HCT116 (cell line): ENCODE measurements at places on chromosomes 7 and 10.
A peak's percentile ranks its signal among the peaks of the same experiment; 100 is the strongest.

DNA sequence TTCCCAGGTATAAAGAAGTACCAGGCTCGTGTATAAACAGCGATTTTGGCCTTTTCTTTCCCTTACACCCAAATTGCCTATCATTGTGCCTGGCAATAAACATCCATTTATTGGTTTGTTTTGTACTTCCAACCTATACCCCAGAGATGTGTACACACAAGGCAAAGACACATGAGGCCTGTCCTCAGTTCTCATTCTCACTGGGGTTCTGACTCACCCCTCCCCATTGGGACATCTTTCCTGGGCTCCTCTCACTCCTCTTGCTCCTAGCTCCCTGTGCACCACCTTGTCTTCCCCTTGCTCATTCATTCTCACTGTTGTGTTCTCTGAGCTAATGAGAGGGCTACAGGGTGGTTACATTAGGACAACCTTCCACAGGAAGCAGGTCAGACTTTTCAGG lies 240.7 kb downstream of the ANK3 start:
- DNase-seq, result no peak

- DNase-seq, result no peak
Observed at GRCh38 chr10:43403911-43404703, 4.9 kb downstream of the HNRNPF start.

DNA sequence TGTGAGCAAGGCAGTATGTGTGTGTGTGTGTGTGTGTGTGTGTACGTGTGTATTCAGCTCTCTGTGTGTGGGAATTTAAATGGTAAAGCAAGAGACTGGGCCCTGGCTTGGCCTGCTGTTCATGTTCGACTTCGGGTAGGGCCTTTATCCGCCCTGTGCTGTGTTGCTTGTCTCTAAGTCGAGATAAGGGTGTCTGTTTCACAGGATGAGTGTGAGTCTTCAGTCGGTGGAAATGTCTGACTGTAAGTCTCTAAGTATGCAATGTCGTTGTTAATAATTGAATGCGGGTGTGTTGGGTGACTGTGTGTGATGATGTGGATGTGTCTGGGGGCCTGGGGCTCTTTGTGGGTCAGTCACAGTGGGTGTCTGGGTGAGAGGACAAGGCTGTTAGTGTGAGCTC lies 34.8 kb downstream of the HIF1AN start:
- no peak for DNase-seq

DNA sequence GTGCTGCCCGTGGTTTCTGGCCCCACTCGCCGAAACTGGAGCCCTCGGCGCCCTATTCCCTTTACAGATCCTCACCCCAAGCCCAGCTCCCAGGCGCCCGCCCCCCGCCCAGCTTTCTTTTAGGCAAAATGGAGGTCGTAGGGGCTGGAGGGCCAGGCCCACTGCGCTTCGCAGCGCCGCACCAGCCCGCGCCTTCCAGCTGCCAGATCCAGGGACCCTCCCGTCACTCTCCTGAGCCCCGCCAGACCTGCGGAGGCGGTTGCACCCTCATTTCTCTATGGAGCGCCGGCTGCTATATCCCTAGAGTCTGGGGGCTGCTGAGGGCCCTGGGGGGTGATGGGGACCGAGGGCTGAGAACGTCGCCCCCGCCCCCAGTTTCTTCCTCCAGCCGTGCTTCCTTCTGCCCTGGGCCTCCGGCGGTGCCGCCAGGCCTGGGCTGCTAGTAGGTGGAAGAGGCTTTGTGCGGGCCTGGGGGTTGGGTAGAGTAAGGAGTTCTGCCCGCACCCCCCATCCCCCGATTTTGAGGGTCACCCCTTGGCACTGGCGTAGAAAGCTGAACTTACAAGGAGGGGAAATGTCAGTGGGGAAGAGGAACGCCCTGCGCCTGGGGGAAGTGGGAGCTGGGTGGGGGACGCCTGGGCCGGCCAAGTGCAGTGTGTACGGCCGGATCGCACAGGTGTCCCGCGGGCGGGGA lies 1.0 kb downstream of the GNB2 start:
- DNase-seq, result no peak

DNA sequence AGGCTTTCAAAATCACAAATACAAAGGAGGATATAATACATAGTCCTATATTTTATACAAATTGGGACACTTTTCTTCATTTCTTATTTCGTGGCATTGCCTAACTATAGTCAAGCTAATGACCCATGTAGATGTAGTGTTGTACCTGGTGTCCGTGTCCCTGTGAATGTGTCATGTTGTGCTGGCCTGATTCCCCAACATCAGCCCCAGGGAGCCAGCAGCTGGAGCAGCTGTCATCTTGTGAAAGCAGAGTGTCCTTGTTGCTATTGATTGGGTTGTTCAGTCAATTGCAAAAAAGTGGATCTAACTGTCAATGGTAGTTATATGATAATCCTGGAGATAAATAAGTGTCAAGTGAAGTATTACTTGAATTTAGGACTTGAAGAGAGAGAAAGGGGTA lies 86.3 kb downstream of the KAT6B start:
- DNase-seq, result no peak

DNA sequence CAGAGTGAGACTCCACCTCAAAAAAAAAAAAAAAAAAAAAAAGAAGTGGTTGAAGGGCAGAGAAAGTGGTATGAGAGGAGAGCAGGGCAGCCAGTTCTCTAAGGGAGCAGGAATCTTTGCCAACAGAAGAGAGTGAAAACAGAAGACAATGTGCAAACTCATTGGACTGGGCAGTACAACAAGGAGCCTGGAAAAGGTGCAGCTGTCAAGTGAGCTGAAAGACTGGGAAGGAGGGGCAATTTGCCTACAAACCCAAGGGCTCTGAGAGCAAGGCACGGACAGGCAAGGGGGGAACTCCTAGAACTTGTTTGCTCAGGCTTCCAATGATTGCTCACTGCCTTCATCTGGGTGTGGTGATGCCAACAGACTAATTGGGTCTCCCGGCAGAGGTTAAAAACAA lies 9.5 kb downstream of the ACTR1A start:
- no peak for DNase-seq

- no peak for DNase-seq
Observed at GRCh38 chr10:129852829-129853561, 111.1 kb downstream of the EBF3 start.

GRCh38 chr7:18703685-18704084 lies 208.1 kb downstream of the HDAC9 start:
- DNase-seq, result no peak

- no peak for DNase-seq
Observed at GRCh38 chr10:79139124-79139835, 70.5 kb downstream of the ZMIZ1 start.

- DNase-seq, result no peak
Observed at GRCh38 chr7:49321843-49322242, 397.5 kb downstream of the CDC14C start.

DNA sequence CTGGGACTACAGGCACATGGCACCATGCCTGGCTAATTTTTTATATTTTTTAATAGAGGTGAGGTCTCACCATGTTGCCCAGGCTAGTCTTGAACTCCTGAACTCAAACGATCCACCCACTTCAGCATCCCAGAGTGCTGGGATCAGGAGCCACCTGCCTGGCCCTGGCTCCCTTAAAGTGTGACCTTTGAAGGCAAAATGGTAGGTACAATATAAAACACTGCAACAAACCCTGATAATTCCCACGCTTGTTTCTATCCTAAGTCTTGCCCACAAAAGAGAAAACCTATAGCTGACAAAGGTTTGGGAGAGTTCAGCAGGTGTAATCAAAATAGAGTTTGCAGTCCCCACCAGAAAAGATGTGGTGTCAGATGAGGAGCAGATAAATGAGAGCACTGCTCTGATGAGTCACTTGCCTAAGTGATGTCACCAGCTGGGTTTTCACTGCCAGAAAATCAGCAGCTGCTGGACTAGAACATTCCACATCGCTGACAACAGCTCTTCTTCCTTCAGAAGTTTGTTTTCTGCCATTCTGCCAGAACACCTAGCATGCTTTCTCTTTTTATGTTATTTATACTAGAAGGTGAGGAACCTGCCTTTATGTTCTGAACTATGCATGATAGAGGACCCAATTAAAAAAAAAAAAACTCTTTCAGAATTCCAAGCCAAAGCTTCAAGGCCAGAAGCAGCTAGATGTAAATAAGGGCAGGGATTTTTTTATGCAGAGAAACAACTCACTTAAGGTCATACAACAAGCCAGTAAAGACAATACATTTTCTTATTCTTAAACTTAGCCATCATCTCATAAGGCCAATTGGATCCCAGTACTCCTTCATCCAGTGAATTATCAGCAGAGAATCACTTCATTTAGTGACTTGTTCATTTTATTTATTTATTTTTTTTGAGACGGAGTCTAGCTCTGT lies 18.0 kb downstream of the PURB start:
- DNase-seq, result peak; percentile 19

DNA sequence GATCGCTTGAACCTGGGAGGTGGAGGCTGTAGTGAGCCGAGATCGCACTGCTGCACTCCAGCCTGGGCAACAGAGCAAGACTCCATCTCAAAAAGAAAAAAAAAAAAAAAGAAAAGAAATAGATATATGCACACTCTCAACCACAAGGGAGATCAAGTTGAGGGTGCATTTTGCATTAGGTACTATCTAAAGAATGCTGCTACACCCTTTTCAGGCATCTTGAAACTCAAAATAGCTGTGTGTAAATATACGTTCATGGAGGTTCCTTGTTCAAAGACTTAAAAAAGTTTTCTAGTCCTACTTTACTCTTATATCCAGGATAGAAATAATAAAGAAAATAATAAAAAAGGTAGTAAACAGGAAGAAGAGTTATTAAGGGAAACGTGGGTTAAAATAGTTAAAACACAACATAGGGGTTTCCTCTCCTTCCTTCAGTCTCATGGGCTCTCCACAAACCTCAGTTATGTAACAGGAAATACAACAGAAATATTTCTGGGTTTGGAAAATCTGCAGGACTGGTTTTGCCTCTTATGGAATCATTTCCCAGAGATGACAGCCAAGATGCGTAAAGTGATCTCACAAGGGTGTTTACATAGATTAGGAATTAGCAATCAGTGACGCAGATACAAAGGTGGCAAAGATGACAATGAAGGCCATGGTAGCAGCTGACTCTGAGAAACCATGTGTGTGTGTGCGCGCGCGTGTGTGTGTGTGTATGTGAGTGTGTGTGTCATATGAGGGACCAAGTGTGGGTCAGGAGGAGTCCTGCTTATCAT lies 15.1 kb downstream of the STEAP4 start:
- no peak for DNase-seq
